ENCODE measurements at places on chromosomes 5 and 9. TPM values are rescaled to one million over a fixed set of nuclear protein-coding genes. Genes with fewer than 3 reads are reported as not detected.

The C5orf46 gene
- total RNA-seq: not detected

GRCh38 chr5:90344689-90345088 is 64.9 kb downstream of the CETN3 start:
- no peak for DNase-seq

DNA sequence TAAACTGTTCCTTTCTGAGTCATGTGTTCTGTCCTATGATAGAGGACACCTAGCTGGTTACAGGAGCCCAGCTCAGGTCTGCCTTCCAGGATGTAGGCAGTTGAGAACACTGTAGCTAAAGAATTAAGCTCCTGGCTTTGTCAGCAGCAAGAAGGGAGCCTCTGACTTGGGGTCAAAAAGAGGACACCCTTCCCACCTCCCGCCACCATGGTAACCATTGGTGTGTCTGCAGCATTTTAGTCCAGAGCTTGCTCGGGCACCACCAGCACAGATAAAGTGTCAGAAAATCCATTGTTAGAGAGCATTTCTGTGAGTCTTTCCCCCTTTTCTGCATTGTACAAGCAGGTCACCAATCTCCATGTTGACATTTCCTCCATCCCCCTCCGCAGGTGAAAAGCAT is 181.7 kb downstream of the DOCK8 start:
- no peak for DNase-seq

GRCh38 chr9:96309850-96310249 is 7.9 kb upstream of the HSD17B3 start:
- no peak for DNase-seq

DNA sequence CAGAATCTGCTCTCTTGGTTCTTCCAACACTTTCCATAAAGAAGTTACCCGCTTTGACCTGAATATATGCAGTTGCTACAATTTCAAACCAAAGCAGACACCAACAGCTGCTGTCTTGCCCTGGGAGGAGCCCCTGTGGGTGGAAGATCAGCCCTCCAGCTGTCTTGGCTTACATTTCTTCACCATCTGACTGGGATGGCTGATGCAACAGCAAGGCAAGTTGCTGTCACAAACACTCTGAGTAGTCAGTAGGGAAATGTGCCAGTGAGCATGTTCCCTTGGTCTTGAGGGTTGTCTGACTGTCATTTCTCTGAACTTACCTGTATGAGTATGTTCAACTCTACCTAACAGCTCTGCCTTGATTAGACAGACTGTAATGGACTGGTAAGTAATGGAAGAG is 152.9 kb downstream of the SGCD start:
- DNase-seq: no peak

GRCh38 chr9:94554439-94555331 is at the start of gene PCAT7:
PCAT7 (plus strand) TSS chr9:94555083.
- no peak for DNase-seq

- DNase-seq: no peak
Observed at GRCh38 chr9:121302786-121303185, 34.8 kb downstream of the GSN start.

DNA sequence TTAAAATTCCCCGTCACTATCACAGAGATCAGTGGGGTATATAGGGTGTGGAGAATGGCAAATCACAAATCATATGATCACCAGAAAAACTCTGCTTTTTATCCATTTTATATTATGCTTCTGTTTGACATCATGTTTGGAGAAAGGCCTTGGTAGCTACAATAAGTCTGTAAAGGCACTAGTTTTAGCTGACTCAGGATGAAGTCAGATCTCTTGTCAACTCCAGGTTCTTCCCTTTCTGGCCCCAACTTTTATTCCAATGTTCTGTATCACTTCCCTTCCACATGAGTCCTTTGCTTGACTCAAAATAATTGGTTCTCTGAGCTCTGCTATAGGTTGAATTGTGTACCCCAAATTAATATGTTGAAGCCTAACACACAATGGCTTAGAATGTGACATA is 484.9 kb downstream of the PTPRD start:
- DNase-seq: no peak

DNA sequence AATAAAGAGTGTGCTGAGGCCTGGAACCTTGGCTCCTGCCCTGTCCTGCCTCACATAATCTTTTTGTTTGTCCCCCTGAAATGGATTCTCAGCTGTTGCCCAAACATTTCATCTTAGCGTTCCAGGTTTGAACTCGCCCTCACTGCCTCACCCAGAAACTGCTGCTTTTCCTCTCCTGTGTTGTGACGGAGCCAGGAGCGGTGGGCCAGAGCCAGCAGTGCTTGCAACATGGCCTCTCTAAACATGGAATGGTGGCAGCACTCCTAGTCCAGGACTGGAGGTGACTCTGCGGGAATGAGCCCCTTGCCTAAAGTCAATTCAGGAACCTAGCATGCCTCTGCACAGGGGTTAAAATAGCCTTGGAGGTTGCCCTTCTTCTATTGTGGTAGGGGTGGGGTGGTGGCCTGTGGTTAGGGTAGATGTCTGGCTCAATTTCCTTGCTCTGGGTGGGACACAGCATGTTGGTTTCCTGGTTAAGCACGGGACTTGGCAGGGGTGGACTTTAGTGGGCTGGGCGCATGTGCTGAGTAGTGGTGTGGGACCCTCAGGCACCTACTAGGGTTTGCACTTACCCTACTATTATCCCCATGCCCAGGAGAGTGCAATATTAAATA is 101.6 kb downstream of the SLC25A46 start:
- no peak for DNase-seq

Data from mesenteric fat pad (tissue), 1 donor.